Adrenal gland (tissue), 19 donors: ENCODE measurements at places on chromosomes 6 and 20.

- no peak for DNase-seq
Measured at GRCh38 chr6:109279628-109280027, 102.6 kb downstream of the CD164 start.

DNA sequence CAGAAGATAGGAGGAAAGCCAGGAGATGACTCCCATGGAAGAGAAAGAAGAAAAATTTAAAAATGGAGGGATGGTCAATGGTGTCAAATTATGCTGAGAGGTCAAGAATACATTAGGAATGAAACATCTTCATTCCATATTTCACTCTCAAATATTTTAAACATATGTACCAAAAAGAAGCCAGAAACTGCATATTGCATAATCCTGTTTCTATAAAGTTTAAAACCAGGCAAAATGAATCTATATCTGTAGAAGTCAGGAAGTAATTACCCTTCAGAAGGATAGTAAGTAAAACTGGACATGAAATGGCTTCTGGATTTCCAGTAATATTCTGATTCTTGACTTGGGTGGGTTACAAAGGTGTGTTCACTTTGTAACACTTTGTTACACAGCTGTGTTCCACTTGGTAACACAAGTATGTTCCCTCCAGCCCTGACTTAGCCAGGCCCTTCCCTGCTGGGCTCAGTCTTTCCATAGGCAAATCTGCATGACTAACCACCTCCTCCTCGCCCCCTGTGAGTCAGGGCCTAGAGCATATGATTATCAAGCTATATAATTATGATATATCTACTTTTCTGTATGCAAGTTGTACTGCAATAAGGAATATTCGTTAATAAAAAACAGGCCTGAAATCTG, 20.2 kb upstream of the C6orf141 start:
- no peak for DNase-seq

DNA sequence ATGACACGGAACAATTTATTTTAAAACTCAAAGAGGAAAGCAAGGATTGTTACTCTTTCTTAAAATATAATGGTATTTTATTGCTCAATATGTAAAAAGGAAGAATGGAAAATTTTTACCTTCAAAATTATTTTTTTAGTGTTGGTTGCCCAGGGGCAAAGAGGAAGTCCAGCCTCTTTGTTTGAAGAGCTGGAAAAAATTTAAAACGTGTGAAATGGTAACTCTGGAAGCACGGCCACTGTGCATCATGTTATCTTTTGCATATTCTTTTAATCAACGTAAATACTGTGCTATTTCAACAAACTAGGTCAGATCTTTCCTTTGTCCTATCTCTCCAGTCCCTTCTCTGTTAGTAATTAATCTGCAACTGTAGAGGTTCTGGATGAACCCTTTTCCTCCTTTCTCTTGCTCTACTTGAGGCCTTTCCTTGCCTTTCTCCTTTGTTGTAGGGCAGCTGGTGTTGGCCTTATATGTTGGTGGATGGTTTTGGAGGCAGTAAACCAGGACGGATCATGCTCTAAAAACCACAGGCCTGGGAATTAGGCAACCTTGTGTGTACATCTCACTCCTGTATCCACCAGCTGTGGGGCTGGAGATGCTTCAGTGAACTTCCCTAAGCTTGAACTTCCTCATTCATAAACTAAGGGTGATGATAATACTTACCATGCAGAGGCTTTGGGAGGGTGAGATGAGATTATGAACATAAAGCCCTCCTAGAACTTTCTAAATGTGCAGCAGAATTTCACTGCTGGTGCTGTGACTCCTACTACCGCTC, 143.3 kb downstream of the PRL start:
- no peak for DNase-seq

DNA sequence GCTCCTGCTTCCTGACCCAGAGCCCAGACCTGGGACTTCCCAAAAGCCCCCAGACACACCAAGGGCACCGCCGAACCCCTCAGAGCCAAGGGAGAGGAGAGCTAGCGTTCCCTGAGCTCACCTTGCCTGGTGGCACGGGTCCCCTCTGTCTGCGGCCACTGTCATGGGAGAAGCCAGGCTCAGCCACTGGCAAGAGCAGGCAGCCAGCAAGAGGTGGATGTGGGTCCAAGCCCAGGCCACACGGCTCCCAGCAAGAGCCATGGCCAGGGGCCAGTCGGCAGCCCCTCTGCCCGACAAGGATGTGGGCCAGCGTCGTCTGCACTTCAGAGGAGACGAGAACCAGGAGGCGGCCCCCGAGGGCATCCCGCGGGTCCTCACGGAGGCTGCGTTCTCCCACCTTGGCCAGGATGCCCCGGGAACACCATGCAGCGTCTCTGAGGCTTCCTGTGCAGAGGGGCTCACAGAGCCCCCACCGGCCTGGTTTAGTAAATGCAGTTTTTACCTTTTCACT, 2.2 kb upstream of the PPDPF start:
- DNase-seq = no peak

- DNase-seq = no peak
Measured at GRCh38 chr6:72288592-72288991, 333.3 kb upstream of the KCNQ5 start.

GRCh38 chr20:507006-507758, 36.4 kb downstream of the CSNK2A1 start:
- no peak for DNase-seq

GRCh38 chr6:72894091-72894490, 272.2 kb downstream of the KCNQ5 start:
- no peak for DNase-seq

- no peak for DNase-seq
Measured at GRCh38 chr6:169045486-169045885, 208.2 kb downstream of the THBS2 start.

- no peak for DNase-seq
Measured at GRCh38 chr6:106026748-106027715, 59.1 kb upstream of the PRDM1 start.

DNA sequence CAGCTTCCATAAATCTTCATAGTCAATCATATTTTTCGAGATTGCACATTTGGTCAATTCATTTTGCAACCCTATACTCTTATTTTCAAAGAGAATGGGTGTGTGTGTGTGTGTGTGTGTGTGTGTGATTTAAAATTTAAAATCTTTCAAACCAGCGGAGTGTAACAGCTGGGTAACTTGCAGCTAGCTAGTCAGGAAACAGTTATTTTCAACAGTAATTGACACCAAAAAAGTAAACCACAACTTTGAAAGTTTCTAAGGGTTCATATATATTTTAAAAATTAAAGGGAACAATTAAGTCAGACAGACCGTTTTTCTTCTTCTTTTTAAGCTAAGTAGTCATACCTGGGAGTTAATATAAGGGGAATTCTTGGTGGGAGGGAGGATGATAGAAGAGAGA, 57.0 kb downstream of the PRR18 start:
- DNase-seq = no peak

- DNase-seq = no peak
Measured at GRCh38 chr6:36371211-36371610, 16.3 kb downstream of the ETV7 start.

- no peak for DNase-seq
Measured at GRCh38 chr20:25061103-25061799, 3.3 kb upstream of the ACSS1 start.
